D721Med (cell line): ENCODE measurements at places on chromosomes 2 and 18.

DNA sequence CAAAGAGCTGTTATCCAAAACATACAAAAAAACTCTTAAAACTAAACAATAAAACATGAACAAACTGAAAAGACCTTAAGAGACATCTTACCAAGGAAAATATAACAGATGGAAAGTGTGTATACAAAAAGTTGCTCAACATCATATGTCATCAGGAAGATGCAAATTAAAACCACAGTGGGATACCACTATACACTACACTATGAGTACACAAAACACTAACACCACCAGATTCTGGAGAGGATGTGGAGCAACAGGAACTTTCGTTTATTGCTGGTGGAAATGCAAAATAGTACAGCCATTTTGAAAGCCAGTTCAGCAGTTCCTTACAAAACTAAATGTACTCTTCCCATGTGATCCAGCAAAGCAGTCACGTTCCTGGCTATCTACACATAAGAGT lies 221.4 kb downstream of the CMPK2 start:
- no peak for DNase-seq

DNA sequence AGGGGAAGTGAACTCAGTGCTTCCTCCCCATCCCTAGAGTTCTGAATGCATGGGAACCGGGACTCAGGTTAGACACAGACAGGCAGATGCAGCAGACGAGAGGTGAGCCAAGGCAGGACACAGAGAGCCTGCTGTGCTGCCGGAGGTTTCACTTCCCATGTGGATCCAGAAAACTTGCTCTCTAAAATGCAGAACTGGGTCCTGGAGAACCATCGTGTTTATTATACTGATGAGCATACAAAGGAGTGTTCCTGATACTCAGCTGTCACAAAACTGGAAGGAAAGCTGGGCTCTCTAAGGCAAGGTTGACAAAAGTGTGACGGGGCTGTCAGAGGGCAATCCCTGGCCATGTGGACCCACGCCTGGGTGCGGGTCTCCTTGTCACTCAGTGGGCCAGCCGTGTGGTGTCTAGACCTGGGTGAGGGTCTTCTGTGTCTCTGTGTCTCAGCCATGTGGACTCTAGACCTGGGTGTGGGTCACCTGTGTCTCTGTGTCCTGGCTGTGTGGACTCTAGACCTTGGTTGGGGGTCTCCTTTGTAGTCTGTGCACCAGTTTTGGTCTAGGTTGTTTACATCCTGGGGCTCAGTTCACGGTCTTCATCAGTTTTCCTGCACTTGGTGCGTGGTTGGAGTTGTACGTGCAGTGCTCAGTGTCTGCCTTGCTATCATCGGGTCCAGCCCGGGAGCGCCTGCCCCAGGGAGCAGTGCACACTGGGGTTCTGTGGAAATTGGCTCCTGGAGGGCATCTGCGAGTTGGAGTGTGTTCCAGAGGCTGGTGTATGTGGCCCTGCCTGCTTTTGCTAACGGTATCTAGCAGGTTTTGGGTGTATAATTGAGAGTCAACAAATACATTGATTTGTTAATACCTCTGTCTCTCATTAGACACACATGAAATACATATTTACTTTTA lies 141.1 kb downstream of the ATP9B start:
- no peak for DNase-seq

DNA sequence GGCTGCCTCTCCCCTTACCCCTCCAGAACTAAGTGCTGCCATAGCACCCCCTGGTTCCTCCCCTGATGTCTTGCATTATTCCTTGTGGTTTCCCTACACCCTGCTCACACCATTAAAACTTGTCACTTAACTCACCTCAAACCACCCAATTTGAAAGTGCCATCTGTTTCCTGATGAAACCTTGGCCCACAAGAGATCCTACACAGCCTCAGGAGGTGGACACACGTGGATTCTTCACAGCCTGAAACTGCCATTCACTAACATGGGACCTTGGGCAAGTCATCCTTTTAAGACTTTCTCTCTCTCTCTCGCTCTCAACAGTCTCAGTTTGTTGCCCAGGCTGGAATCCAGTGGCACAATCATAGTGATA lies 27.5 kb upstream of the FAM124B start:
- no peak for DNase-seq

GRCh38 chr2:138632066-138632620 lies 130.6 kb downstream of the SPOPL start:
- DNase-seq, result no peak

GRCh38 chr2:183926433-183926832 lies 671.9 kb upstream of the ZNF804A start:
- no peak for DNase-seq

GRCh38 chr2:102181376-102181775 lies 5.4 kb upstream of the IL1RL2 start:
- no peak for DNase-seq

- DNase-seq, result no peak
Observed at GRCh38 chr2:120469426-120469825, 123.5 kb downstream of the INHBB start.

DNA sequence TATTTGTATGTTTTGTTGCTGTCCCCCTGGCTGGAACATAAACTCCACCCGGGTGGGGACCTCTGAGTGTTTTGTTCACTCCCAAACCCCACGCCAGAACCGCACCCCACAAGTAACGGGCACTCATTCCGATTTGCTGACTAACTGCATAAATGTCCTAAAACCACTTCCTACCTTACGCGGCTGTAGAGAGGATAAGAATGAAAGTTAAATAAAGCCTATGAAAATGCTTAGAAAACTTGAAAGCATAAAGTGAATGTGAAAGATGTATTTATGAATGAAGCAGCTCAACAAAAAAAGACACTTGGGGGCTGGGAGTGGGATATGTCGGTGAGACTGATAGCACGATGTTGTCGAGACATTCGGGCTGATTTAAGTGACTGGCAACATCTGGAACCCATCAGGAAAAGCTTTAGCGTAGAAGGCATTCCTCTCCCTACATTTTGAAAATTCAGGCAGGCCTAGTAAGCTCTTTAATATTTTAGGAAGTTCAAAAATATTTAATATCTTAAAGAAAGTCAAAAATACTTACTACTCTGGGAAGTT lies 206.7 kb downstream of the SH3RF3 start:
- DNase-seq, result no peak

DNA sequence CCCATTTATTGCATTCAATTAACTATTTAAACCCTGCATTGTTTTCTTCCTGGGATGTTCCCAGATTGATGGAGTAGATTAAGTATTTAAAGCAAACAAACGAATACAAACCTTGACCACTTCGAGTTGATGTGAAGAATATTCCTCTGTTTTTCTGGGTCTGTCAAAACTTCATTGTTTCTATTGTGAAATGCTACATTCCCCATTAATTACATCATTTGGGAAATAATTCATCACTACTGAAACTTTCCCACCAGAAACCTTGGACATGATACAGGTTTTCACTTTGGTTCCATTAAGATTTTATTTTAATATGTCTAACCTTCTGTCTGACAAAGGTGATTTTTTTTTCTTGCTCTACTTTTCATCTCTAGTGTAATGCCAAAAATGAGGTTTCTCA lies 365.1 kb upstream of the ETAA1 start:
- no peak for DNase-seq

- DNase-seq, result no peak
Observed at GRCh38 chr18:23194155-23194996, 59.1 kb downstream of the CABLES1 start.

DNA sequence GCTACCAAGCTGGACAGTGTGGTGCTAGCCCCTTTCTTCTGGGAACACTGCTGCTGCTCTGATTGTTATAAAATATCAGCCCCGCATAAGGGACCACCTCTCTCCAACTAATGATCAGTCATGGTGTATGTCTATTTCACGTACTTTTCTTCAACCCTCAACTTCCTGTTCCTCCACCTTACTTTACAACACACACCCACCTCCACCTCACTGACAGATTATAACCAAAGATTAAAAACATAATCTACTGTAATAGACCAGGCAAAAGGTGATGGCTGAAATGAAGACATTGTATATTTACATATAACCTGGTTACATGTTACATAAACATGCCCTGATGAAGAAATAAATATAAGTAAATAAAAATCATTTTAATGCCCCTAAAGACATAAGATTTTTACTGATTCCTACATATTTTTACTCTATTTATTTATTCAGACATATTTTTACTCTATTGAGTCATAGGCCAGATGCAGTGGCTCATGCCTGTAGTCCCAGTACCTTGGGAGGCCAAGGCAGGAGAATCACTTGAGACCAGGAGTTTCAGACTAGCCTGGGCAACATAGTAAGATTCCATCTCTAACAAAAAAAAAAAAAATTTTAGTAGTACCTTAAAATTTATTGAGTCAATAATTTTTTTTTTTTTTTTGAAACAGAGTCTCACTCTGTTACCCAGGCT lies 12.8 kb downstream of the STK39 start:
- DNase-seq, result no peak

DNA sequence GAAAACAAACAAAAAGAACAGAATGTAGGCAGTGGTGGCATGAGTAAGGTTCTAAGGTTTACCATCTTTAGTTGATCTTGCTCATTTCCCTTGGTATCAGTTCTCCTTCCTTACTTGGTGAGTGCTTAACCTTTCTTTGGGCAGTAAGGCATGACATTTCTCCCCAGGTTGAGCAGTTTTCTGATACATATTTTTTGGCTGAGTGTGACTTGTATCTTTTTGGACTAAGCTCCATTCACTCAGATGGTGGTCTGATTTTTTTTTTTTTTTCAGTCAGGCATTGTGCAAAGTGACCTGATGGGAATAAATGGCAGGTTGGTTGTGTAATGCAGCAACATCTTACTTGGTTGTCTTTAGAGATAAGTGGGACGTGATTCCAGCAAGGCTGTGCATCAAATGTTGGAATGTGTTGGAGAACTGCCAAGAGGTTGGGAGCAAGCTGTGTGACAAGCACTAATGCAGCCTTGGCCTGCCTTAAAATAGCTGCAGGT lies 15.1 kb downstream of the SPTBN1 start:
- no peak for DNase-seq

DNA sequence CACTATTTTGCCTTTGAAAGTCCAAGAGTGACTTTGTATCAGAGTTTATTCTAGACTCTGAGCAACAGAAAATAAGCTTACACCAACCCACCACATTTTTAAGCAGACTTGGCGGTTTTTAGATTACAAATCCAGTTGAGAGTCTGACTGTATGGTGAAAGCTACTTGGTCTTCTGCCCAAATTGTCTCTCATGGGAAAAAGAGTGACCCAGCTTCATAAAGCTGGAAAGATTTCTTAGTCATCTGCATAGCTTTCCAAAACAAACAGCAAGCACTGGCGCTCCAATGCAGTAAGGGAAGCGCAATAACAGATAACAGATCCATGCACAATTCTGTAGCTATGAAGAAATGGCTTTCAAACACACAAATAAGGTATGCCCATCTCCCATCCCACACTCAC lies 7.1 kb downstream of the DSG1 start:
- DNase-seq, result no peak

GRCh38 chr2:64207573-64207972 lies 63.4 kb upstream of the PELI1 start:
- DNase-seq, result no peak
